Esophagus muscularis mucosa (tissue), 4 donors: ENCODE measurements at places on chromosomes 5 and 9. TPM values are rescaled to one million over a fixed set of nuclear protein-coding genes. Genes with fewer than 3 reads are reported as not detected.

Gene CATSPER3
- total RNA-seq, result not detected

Gene PCDHGC5
- 0.71 TPM for total RNA-seq

Gene CCL19
- 0.57 TPM for total RNA-seq

Gene TMEM174
- not detected for total RNA-seq

Gene PCDHAC2
- 26.6 TPM for total RNA-seq

Gene OCLN
- 4.2 TPM for total RNA-seq

Gene FUT7
- total RNA-seq, result not detected

Gene GPR151
- total RNA-seq, result not detected

Gene SMIM33
- not detected for total RNA-seq

Gene SLC45A2
- not detected for total RNA-seq

Gene LECT2
- not detected for total RNA-seq
